NCI-H1105 treated with DMSO at 0.1 percent for 48 hours (cell line): ENCODE measurements at places on chromosomes 4 and X.

GRCh38 chr4:68287704-68288392 is 42.4 kb upstream of the TMPRSS11B start:
- no peak for DNase-seq

DNA sequence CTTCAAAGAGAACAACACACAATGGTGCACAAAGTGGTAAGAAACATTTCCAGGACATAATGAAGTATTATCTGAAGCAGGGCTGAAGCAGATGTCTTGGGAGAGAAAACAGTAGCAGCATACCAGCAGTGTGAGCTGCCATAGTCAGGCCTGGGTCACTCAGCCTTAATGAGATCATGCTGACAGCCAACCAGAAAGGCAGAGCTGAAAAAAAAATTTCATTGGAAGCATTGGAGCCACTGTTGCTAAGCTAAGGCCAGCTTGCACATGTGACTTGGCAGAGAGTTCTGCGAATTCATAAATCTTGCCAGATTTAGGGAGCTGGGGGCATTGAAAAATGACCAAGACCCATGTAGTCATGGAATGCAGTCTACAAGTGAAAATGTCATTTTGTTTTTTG is 444.0 kb upstream of the PITX2 start:
- no peak for DNase-seq

- no peak for DNase-seq
Observed at GRCh38 chrX:149650162-149650561, 18.6 kb upstream of the TMEM185A start.

DNA sequence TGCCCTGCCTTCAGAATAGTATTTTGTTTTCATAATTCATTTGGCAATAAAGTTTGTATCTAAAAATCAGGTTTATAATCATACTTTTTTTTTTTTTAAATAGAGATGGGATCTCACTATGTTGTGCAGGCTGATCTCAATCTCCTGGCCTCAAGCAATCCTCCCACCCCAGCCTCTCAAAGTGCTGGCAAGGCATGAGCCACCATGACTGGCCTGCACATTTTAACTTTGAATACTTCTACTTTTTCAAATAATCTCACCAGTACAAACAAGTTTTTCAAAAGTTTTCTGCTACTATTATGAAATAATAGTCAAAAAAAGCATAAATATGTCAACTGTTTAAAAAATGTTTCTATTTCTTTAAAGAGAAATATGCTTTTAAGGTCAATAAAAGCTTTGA is 69.6 kb upstream of the GPR34 start:
- DNase-seq, result no peak

GRCh38 chr4:15457406-15458201 is 12.1 kb upstream of the CC2D2A start:
- peak; percentile 43 for DNase-seq
